ENCODE measurements at places on chromosomes 2 and 18.

DNA sequence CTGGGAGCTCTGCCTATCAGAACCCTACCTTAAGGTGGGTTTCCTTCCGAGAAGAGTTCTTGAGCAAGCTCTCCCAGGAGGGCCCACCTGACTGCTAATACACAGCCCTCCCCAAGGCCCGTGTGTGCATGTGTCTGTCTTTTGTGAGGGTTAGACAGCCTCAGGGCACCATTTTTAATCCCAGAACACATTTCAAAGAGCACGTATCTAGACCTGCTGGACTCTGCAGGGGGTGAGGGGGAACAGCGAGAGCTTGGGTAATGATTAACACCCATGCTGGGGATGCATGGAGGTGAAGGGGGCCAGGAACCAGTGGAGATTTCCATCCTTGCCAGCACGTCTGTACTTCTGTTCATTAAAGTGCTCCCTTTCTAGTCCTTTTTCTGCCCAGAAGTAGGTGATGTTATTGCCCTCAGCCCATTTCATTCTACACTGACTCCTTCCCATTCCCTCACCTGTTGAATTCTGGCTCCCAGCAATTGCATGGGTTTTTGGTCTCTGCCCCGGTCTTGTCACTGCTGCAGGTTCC lies 6.5 kb downstream of the TMEM37 start:
- no peak for DNase-seq

DNA sequence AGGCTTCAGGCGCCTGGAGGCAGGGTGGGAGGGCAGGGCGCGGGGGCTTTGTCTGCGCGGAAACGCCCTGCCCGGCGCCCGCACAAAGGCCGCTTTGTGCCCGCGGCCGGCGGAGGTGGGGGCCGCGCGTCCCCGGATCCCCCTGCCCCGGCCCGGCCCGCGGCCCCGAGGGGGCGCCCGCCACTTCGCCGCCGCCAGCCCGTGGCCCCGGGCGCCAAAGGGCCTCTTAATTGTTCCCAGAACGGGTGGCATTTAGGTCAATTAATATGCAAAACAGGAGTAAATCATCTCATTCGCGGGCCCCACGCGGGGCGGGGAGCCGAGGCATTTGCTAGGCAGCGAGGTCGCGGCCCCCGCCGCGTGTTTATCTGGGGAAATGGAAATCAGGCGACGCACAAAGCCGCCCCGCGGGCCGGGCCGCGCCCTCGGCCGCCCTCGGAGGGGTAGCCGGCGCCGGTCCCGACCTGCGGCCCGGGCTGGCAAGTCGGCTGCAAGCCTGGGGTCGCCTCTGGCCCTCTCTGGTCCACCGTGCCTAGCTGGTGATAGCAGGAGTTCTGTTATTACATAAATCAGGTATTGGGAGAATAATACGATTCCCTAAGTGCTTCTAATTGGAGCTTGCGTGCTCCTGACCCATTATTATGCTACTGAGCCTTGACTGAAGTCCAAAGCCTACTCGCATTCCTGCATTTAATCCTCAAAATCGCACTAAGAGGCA lies 148.2 kb upstream of the GLI2 start:
- DNase-seq = no peak

DNA sequence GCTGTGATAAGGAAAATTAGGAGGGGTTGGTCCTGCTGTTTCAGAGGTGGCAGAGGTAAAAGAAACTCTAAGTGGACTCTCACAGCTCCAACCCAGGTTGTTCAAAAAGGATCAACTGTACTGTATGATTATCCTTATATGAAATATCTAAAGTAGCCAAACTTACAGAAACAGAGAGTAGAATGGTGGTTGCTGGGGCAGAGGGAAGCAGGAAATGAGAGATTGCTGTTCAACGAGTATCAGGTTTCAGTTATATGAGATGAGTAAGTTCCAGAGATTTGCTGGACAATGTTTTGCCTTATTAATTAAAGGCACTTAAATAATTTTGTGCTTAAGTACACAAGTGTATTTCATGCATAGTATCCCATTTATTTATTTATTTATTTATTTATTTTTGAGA lies 972.0 kb upstream of the LRRTM1 start:
- no peak for DNase-seq

- DNase-seq = no peak
Observed at GRCh38 chr2:120986898-120987650, 251.4 kb downstream of the GLI2 start.

- DNase-seq = no peak
Observed at GRCh38 chr2:177617849-177618248, 225.3 kb downstream of the AGPS start.

DNA sequence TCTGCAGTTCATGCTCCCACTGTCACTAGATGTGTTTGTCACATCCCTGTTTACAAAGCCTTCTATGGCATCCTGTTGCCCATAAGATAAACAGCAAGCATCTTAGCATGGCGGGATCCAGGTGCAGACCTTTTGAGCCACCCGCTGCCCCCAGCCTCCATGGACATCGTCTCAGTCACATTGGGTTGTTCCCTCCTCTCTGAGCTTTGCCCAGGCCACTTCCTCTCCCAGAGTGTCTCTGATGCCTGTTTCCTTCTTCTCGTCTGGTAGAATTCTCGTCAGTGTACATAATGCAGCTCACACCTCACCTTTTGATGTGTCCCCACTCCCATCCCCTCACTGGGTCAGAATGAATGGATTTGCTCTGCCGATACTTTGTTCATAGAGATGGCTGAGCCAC lies 239.0 kb upstream of the APCDD1 start:
- DNase-seq = no peak

DNA sequence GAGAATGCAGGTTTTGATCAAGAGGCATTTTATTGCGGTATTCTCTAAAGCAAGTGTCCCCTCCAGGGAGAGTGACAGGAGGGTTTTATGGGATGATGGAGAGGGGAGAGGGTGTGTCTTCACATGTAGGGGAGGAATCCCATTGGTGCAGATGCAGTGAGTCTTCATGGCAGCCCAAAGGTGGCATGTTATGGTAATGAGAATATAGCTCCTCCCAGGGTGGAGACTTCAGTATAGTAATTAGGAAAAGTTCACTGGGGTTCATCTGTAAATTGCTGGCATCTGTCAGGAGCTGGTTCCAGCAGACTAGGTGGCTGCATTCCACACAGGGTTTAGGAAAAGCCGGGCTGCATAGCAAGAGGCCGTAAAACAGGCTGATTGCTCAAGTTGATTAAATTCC lies 230.7 kb upstream of the CCDC68 start:
- no peak for DNase-seq

DNA sequence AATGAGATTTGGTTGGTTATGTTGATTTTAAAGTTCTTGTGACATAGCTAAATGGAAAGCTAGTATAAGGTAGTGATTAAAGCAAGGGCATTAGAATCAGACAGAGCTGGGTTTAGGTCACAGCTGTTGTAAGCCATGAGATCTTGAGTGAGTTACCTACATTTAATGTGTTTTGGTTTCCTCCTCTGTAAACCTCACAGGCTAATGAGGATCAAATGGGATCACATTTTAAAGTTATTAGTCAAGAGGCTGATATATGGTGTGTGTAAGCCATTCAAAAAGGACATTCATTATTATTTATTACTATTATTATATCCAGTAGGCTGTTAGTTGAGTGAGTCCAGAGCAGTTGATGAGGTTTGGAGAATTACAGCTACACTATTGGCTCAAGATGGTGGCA lies 416.2 kb downstream of the IRS1 start:
- DNase-seq = no peak

DNA sequence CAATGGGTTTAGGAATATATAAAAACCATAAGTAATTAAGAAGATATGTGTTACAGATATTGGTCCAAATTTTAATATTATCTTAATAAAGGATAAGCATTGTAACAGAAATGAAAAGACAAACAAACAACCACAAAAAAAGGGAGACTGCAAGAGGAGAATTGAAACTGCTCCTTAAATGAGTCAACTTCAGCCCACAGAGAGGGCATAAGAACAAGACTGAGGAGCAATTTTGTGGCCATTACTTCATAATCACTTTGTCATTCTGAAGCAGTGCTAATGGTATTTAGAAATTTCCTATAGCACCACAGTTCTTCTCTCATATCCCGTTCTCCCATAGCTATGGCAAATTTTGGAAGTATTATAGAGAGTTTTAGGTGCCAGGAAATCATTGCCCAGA lies 193.2 kb upstream of the HNMT start:
- DNase-seq = no peak

DNA sequence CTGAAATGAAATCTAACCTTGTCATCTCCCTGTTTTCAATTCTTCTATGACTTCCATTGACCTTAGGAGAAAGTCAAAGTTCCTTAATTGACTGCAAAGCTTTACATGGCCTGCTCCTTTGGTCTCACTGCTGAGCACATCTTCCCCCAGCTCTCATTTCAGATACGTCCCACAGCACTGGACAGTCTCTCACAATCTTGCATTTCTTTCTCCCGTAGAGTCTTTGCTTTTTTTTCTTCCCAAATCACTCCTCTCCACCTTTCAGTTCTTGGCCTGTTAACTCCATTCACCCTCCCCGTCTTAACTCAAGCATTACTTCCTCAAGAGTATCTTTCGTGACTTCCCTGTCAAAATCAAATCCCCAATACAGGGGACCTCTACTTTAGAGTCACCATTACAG lies 67.2 kb downstream of the DDX1 start:
- DNase-seq = no peak

GRCh38 chr2:38735999-38736320 lies 15.2 kb downstream of the SRSF7 start:
- no peak for DNase-seq

GRCh38 chr2:217915706-217916105 lies 87.1 kb downstream of the TNS1 start:
- no peak for DNase-seq
